ENCODE measurements at places on chromosomes 5 and 9. TPM values are rescaled to one million over a fixed set of nuclear protein-coding genes. Genes with fewer than 3 reads are reported as not detected.

The PCDHGA1 gene
- total RNA-seq = 0.71 TPM

The TAF1L gene
- 0.02 TPM for total RNA-seq

- no peak for DNase-seq
Observed at GRCh38 chr9:31084350-31084749, 1300.1 kb upstream of the ACO1 start.

GRCh38 chr5:37197340-37198050 lies 51.7 kb downstream of the CPLANE1 start:
- DNase-seq = peak; percentile 45

The GM2A gene
- 24.1 TPM for total RNA-seq

DNA sequence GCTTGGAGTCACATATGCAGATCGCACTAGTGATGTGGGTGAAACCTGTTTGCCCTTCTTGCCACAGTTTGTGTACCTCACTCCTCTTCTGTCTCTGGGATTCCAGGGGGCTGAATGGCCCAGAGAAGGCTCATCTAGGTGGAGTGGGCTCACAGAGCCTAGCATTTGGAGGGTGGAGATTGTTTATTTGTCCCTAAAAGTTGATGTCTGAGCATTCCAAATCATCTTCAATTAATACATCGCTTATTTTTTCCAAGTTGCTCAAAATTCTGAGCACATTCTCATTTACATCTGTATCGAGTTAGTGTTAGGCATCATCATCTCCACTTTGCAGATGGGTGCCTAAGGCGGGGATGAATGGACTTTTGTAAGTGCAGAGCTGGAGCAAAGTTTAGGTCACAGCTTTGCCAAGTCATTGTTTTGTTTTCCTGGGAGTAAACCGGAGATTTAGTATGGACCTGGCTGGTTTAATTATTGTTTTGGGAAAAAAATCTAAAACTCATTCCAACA lies 2.0 kb downstream of the ABL1 start:
- peak; percentile 53 for DNase-seq

The PCDHGA4 gene
- 0.17 TPM for total RNA-seq

DNA sequence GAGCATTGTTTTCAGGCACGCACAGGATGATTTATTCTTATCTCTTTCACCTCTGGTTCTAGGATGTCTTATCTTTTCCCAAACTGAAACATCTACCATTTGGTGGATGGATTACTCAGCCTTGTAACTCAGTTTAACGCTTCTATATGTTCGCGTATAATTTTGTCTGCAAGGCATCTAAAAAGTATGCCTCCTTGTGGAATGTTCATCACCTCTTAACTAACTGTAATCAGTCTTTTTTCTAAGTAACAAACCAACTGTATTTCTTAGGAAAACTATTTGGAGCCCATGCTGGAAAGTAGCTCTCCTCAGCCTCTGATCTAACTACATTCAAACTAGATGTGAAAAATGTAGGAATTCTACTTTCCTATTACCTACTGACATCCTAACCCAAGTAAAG lies 11.5 kb upstream of the F2RL2 start:
- DNase-seq = no peak
